ENCODE measurements at places on chromosomes 2 and 18.

DNA sequence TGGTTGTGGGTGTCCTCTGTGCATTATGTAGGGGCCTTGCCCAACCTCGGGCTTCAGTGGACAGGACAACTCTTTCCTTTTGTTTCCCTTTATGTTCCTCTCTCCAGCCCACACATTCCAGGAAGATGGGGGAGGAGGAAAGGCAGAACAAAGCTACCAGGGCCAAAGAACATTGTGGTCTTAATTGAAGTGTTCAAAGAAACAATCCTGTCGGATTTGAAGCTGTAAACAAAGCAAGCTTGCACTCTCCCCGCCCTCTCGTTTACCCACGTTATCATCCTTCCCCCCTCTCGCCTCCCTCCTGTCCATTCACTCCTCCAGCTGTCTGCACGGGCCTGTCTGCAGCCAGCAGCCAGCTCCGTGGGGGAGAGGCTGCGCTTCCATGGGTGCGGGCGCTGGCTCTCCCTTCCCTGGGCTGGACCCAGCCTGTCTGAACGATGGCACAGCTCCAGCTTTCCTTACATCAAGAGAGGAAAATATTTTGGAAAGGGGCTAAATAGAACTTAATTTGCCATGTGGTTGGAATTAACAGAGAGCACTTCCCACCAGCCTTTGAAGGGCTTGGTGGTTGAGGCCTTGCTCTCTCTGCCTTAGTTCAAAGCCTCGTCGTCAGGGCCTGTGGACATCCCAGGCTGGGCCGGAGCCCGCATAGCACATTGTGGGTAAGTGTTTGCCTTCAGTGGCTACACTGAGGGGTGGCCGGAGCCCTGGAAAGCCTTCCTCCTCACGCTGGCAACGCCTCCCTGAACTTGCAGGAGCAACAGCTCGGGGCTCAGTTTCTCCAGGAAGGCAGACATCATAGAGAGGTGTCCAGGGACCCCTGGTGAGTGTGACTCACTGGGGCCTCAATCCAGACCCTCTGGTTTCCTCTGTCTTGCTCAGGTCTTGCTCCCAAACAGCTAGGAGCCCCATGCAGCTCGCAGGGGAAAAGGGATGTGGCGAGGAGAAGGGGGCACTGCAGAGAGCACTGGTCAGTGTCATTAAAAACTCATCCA is 60.6 kb upstream of the HS6ST1 start:
- peak; percentile 46 for DNase-seq

- no peak for DNase-seq
Observed at GRCh38 chr2:38709567-38710194, 41.5 kb downstream of the SRSF7 start.

- DNase-seq, result no peak
Observed at GRCh38 chr2:113123726-113124125, 3.7 kb upstream of the IL1RN start.

DNA sequence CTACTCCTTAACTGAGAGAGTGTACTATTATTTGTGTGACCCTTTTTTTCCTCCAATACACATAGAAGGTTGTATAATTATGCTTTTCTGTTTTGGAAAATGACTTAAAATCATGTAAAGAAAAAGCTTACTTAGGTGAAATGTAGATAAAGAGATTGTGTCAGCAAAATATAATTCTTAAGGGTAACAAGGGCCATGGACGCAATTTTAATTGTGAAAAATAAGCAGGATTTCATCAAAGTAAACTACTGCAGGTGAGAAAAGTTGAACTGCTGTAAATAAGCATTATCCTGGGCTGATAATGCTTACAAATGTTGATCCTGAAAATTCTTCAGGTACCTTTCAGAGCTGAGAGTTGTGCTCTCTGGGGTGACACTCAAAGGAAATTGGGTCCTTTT is 141.5 kb downstream of the RPIA start:
- DNase-seq, result no peak

DNA sequence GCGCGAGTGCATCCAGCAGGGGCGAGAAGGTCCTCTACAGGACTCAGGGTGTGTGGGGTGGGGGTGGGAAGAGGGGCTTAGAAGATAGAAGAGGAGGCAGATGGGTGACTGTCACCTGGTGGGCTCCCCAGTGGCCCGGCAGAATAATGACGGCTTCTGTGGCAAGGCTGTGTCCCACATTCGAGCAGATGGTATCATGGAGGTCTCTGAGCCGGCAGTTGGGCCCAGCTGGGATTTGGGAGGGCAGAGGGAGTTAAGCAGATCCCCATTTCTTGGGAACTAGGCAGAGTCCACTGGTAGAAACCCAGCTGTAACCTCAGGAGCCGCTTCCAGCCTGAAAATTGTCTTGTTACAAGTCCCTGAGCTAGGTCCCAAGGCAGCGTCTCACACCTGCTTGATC is 28.4 kb upstream of the DTNB start:
- DNase-seq, result no peak

DNA sequence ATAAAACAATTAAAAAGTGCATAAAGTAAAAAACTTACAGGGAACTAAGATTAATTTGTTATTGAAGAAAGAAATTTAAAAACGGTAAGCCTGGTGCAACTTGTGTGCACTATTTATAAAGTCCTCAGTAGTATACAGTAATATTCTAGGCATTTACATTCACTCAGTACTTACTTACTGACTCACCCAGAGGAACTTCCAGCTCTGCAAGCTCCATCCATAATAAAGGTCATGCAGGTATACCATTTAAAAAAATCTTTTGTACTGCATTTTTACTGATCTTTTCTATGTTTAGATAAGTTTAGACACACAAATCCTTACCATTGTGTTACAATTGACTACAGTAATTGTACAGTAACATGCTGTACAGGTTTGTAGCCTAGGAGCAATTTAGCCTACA is 51.5 kb upstream of the NXPH2 start:
- DNase-seq, result no peak

DNA sequence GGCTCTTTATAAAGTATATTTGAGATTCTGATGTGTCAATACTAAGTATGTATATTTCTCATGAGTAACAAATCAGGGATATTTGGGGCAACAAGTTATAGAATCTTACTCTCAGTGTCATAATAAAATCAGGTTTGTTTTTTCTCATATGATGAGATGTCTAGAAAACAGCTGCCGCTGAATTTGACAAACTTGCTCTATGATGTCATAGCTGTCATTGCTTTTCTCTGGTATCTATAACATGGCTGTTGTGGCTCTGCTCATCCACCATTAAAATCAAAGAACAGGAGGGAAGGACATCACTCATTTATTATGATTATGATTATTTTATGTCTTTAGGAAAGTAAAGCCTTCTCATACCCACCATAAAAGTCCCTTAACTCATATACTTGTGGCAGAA is 417.2 kb upstream of the LRRTM4 start:
- no peak for DNase-seq

DNA sequence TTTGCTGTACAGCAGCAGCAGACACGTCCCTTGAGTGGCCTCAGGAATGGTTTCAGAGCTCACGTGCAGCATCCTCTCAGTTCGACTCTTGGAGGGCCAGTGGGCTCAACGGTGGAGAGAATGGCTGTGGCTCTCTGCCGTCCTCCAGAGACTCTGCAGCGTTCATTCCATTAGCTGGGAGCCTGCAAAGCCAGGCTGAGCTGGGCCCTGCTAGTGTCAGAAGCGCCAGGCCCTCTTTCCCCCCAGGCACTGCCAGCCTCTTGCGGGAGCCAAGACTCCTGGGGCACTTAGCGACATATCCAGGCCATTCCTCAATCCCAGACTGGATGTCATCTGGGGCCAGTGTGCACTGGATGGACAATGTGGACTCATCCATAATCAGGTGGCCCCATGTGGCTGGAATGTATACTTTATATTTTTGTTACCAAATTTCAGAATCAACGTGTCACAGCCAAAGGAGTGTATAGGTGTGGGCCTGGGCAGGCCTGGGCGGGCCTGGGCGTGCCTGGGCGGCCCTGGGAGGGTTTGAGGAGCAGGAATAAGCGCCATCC is 125.1 kb upstream of the EPAS1 start:
- no peak for DNase-seq

DNA sequence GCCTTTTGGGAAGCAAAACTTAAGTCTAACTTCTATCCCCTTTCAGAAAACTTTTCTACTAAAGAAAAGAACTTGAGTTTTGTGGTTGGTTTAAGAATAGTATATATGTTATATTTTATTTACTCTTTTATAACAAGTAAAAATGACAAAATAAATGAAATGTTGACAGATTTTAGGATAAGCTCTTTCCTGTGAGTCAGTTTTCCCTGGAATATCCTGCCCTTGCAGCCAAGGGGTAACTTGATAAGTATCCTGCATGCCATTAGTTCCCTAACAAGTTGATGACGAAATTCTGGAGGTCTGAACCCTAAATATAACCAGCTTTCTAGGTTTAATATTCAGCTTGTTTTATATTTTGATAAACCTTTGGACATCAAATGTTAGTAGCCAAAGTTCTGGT is 7.3 kb upstream of the HTR2B start:
- no peak for DNase-seq

GRCh38 chr2:232336241-232336736 is 42.3 kb upstream of the ALPP start:
- no peak for DNase-seq

DNA sequence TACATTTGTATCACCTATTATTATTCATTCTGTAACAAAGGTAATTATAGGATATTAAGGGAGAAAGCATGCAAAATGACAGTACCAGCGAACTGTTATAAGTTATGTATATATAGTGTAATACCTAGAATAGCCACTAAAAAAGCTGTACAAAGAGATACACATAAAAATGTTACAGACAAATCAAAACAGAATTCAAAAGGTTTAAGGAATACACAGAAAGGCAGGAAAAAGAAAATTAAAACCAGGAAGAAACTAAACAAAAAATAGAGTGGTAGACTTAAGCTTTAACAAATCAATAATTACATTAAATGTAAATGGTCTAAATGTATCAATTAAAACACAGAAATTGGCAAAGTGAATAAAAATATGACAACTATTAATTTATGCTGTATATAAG is 176.4 kb upstream of the REV1 start:
- DNase-seq, result no peak

GRCh38 chr18:24322584-24323136 is 75.0 kb downstream of the OSBPL1A start:
- DNase-seq, result peak; percentile 41

DNA sequence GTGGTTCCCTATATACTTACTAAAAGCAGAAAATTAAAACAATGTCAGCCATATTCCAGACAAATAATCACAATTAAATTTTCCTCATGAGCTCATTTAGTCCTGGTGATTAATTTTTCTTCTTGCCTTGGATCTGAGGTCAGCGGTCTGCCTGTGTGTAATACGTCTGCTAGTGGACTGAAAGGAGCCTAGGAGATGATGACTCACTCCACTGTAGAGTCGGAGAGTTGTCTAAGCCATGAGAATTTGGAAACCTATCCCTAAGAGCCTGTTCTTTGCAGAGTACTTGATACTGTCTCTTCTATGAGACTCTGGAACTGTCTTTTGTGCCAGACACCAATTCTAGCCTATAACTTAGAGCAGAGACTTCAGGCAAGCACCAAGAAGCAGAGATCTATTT is 94.2 kb upstream of the RAB27B start:
- peak; percentile 92 for DNase-seq

GRCh38 chr2:216015722-216016464 is 2.5 kb upstream of the MREG start:
- no peak for DNase-seq

GRCh38 chr2:139968588-139968987 is 1188.4 kb upstream of the NXPH2 start:
- no peak for DNase-seq
